ENCODE measurements at places on chromosomes 2 and 18. TPM values are rescaled to one million over a fixed set of nuclear protein-coding genes. Genes with fewer than 3 reads are reported as not detected.

DNA sequence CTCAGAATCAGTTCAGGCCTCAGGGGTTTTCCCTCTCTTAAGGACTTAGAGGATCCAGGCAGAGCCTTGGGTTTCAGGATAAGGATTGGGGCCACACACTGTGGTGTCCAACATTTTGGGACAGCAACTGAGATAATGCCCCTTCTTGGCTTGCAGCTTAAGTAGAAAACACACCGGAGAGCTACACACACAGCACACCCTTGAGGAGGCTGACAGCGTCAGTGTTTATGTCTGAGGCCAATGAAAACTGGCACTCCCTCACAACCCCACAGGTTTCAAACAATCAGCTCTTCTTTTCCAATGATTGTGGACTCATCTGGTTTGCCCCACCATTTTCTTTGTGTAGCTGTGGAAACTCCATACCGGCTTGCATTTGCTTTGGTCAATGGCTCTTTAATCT lies 257.7 kb downstream of the CDCA7 start:
- no peak for DNase-seq

GRCh38 chr2:101200676-101201075 lies 49.5 kb upstream of the TBC1D8 start:
- DNase-seq: no peak

- no peak for DNase-seq
These were observed 28.6 kb downstream of the CAPN13 start for GRCh38 chr2:30778611-30779010.

DNA sequence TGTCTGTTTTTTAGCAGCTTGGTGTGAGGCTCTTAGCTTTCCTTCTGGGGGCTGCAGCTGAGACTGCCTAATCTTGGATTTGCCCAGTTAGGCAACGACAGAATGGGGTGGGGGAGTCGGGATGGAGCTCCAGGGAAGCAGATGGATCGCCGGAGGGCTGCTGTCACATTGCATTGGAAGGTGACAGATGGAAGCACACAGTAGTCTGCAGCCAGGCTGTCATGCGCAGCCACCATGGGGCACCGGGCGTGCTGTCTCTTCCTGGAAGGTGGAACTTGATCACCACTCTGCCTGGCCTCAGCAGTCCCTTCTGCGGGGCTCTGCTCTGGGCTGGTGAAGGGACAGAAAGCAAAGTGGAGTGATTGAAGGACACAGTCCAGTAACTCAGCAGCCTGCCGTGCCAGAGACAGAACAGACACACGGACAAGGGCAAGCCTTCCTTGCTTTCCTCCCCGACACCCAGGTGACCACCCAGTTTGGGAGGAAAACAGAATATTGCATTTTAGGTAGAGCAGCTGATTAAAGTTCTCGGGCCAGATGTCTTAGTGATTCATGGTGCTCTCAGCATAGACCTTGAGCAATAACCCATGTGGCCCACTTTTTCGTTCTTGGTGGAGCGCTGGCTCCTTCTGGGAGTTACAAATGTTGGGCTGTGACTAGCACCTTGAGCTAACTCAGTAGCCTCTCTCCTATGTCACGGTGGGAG lies 40.9 kb downstream of the RNF144A start:
- peak; percentile 86 for DNase-seq

GRCh38 chr2:72108121-72108520 lies 39.5 kb downstream of the CYP26B1 start:
- no peak for DNase-seq

- DNase-seq: no peak
These were observed 7.5 kb downstream of the ANKRD53 start for GRCh38 chr2:70985956-70986355.

DNA sequence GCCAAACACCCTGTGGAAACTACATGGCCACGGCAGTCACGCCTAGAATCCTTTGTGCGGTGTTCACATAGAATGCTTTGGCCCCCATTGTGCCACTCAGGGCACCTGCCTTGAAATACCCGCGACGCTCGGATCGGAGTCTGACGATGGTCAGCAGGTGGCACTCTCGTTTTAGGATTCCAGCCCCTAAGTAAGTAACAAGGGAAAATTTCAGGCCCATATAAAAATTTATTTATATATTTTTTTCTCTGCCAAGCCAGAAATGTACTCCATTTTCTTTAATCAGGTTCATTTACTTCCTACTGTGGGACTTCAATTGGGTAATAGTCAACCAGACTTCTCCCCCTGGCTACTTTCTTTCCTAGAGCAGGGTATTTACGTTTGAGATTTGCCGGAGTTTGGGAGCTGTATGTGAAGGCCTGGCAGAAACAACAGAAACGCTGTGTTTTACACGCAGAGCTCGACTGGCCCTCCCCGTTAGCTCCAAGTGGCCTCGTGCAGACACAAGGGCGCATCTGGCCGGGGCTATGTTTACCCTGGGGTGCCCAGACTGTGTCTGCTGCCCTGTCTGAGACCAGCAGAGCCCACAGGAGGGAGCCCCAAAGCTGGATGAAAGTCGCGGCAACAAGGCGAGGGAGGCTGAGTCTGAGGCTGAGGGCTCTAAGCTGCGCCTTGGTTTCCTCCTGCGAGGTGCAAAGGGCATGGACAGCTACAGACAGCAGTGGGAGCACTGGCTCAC lies 41.6 kb downstream of the LRRC30 start:
- peak; percentile 62 for DNase-seq

- DNase-seq: no peak
These were observed 314.8 kb upstream of the LRP1B start for GRCh38 chr2:142445551-142446072.

GRCh38 chr2:59701271-59701994 lies 852.0 kb downstream of the BCL11A start:
- no peak for DNase-seq

DNA sequence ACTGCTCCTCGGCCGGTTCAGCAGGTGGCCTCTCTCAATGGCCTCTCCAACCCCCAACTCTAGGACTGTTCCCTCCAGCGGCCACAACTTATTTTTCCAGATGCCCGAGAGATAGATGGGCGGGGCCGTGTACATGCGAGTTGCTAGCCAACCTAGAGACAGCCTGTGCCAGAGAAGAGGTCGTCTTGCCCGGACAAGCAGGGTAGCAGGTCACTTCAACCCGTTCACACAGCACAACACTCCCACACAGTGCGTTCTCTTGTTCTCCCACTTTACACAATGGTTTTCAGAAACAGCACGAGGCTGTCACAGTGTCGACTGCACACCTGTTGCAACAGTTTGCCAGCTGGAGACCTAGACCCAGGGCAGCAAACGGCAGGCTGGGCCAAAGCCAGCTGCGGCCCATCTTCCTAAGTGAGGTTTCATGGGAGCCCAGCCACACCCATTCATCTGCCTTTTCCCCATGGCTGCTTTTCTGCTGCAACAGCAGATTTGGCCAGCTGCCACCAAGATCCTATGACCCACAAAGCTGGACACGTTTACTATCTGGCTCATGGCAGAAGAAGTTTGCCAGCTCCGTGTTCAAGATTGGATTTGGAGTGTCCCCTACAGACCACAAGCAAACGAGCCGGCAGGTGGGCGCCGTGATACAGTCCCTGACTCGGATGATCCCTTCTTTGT lies 7.3 kb upstream of the PRLH start:
- DNase-seq: peak; percentile 54

- no peak for DNase-seq
These were observed 881.8 kb upstream of the ID2 start for GRCh38 chr2:7800031-7800430.

DNA sequence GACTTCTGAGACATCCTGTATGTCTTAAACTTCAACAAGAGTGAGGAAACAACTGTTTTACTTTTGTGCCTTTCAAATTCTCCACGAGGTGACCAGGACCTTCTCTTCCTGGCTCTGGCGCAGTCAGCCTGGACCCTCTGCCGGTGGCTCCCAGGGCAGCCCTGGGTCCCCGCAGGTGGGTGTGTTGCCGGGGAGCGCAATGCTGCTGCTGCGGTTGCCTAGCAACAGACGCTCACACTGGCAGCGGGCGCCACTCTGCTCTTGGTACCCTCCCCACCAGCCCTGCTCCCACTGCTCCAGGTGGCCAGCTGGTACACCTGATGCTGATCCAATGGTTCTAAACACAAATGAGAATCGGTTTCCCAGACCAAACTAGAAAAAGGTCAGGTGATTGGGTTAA lies 58.7 kb downstream of the GNAL start:
- no peak for DNase-seq

DNA sequence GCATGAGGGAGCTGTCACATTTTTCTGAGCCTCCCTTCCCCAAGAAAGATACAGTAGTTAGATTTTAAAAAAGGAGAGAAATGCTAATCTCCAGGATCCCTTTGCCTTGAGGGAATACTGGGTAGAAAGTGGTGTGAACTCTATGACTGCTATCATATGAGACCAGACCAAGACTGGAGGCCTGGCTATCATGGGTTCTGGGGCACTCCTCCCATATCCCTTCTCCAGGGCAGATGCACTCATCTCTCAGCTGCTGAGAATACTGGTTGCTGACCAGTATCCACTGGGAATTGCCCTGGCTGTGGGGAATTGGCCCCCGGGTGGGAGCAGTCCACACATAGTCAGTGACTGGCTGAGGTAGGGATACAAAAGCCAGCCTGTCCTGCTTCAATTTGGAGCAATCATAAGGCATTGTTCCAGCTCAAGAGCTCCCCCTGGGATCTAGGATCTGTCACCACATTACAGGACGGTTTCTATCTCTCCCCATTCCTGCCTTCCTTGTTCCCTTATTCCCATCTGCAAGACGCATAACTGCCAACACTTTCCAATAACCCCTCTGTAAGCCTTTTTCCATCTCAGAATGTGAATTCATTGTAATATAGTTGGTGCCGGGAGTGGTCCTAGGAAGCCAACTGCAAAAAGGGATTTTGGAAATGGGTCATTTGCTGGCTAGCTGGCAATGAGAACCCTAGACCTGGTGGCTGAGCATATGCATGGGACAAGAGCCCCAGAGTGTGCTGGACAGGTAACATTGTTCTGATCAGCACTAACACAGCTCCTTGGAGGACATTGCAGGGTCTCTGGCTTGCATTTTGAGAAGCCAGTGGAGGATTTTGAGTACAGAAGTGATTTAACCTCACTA lies 35.4 kb upstream of the REEP1 start:
- peak; percentile 51 for DNase-seq

- DNase-seq: no peak
These were observed 27.0 kb upstream of the ST3GAL5 start for GRCh38 chr2:85915606-85916303.

- no peak for DNase-seq
These were observed 365.0 kb upstream of the CELF4 start for GRCh38 chr18:37930640-37931039.

DNA sequence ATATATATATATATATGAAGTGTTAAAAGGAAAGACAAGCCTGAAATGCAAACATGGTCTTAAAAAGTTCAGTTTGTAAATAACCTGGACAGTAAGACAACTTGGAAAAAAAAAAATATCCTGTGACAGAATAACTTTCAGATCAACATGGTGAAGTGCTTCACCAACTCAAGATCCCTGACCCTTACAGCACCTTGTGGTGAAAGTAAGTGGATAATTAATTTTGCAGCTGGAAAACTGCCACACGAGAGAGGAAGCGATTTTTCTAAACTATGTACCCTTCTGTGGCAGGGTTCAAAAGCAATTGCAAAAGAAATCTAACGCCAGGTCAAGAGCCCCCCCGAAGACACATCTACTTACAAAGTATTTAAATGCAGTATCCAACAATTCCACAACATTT lies 95.8 kb downstream of the PAX3 start:
- no peak for DNase-seq

- no peak for DNase-seq
These were observed 926.2 kb upstream of the SOX11 start for GRCh38 chr2:4765787-4766530.

DNA sequence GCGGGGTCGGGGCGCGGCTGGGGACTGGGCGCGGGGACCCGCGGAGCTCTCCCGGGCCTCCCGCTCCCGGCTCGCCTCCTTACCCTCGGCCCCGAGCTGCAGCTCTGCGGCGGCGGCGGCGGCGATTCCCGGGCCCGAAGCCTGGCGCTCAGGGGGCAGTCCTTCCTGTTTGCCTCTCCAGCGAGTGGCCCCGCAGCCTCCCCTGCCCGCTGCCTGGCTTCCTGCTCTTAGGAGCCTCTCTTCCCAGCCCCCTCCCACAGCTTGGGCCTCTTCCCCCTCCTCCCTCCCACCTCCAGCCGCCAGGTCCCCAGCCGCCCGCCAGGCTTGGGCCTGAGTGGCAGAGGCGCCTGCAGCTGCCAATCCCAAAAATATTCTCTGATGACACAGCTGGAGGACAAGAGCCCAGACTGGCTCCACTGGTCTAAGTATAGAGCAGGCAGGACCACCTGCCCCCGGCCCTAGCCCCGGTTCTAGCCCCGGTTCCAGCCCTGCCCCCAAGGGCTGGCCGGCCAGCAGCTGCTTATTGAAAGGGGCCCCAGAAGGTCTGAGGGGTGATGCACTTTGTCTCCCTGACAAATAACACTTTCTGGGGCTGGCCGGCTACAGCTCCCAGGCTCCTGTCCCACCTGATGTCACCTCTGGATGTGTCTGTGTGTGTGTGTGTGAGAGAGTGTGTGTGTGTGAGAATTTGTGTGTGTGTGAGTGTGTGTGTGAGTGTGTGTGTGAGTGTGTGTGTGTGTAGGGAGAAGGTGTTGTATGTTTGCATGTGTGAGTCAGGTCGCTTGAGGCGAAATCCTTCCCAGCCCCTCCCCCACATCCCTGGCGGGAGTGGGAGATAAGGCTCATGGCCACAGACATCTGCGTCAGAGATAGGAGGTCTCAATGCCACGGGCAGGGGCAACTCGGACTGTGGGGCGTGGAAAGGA lies at the start of gene OBSL1:
Gene OBSL1, minus strand, starts transcription at position 229 of the 926 bp plus-strand sequence. CDS start 307 bp downstream, outside the sequence.
- peak; percentile 80 for DNase-seq

The ALPP gene
- total RNA-seq: 0.34 TPM

The L3MBTL4 gene
- 0.32 TPM for total RNA-seq

The PID1 gene
- total RNA-seq: 5.3 TPM

The SCN7A gene
- total RNA-seq: 0.32 TPM

The SERPINB11 gene
- total RNA-seq: not detected

The C2orf66 gene
- 0.34 TPM for total RNA-seq

The SLC5A7 gene
- 0.27 TPM for total RNA-seq

Measured in glutamatergic neuron (in vitro differentiated cells).